ENCODE measurements at places on chromosomes 3 and 15. TPM values are rescaled to one million over a fixed set of nuclear protein-coding genes. Genes with fewer than 3 reads are reported as not detected.
A peak's percentile ranks its signal among the peaks of the same experiment; 100 is the strongest.

Gene CKMT1A
- not detected for total RNA-seq

GRCh38 chr15:92667970-92668485 is 12.5 kb upstream of the FAM174B start:
- DNase-seq = no peak

Gene CAMK2N2
- 1.6 TPM for total RNA-seq

Gene OIP5
- 38.0 TPM for total RNA-seq

DNA sequence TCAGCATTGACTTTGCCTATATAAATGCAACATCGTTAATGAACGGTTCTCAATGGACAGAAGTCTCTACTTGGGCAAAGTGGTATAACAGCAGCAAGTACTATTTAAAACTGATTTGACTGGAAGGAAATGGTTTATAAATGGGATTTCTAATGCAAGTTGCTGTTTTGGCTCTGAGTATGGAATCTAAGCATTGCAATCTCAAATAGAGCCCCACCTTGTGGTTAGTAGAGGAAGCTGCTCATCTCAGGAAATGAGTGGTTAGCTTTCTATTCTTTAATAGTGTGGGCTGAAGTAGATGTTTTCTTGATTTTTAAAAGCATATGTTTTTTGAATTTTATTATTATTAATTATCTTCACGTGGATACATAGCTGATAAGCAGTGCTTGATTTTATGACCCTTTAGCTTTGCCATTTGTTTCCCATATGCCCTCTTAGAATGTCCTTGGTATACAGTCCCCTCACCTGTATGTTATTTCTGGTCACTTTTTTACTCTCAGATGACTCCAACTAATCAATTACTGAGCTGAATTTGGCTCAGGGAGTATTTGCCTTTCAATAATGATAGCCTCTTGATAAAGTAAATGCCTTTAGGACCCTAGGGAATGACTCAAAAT is 67.1 kb downstream of the OXSM start:
- DNase-seq = peak; percentile 37

Gene ZBED2
- not detected for total RNA-seq

GRCh38 chr3:59660376-59660775 is 610.6 kb upstream of the CFAP20DC start:
- DNase-seq = no peak

GRCh38 chr3:182971637-182972036 is 8.7 kb downstream of the DCUN1D1 start:
- DNase-seq = no peak

GRCh38 chr3:197746801-197747237 is 2.9 kb upstream of the FYTTD1 start:
- no peak for DNase-seq

GRCh38 chr15:33200903-33201302 is 6.4 kb upstream of the FMN1 start:
- no peak for DNase-seq

- no peak for DNase-seq
These were observed at the start of gene MUC4 for GRCh38 chr3:195811756-195812155. Gene MUC4, minus strand, starts transcription at chr3:195811929. Its CDS starts 112 bp downstream, at chr3:195811817.

- no peak for DNase-seq
These were observed 91.1 kb upstream of the TNIK start for GRCh38 chr3:171551296-171551695.

Gene GRIP2
- 0.10 TPM for total RNA-seq

DNA sequence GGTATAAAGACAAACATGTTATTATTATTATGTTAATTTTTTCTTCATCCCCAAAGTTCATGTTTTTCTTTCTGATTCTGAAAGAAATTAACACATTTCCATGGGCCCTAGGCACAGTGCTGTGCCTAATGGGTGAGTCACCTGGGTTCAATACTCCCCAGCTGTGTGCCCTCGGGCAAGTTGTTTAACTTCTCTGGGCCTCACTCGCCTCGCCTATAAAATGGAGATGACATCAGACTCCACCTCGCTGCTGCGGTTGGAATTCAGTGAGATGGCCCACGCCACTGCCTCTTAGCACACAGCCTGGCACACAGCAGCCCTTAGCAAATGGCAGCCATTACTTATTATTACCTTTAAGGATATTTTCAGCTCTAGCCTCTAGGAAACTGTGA is 22.6 kb downstream of the DNASE1L3 start:
- no peak for DNase-seq

DNA sequence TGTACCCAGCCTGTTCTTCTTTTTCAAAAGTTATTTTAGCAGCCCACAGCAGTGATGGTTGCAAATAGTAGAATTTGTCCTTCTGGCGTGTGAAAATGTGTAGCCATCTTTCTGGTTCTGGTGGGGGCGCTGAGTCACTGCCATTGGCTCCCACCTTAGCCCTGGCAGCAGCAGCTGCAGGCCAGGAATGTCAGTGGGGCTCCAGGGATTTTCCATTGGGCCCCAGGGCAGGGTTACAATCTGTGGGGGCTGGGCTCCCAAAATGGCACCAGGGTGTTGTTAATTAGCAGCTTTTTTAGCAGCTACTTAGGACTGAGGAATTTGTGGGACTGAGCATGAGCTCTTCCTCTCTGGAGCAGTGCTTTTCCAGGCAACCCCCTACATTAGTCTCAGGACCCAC is 38.9 kb downstream of the TOPAZ1 start:
- no peak for DNase-seq

DNA sequence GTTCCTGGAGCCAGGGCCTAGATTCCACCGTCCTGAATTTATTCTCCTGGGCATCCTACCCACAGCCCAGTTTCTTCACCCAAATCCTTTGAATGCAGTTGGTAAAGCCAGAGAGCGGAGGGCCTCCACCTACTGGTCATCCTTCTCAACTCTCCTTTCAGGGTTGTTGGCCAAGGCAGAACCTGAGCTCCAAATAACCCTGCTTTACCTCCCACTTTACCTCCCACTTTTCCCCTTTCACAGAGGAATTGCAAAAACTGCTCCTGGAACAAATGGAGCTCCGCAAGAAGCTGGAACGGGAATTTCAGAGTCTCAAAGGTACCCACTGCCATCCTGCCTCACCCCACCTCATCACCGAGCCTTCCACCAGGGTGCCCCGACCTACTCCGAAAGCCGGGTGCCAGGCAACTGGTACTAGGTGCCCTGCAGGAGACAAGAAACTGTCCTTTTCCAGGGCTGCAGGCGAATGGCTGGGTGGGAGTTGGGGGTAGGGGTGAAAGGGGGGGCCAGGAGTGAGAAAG is 6.8 kb downstream of the SKOR1 start:
- peak; percentile 44 for DNase-seq

- peak; percentile 67 for DNase-seq
These were observed 84.3 kb downstream of the MB21D2 start for GRCh38 chr3:192833177-192833890.

Gene NCEH1
- total RNA-seq = 23.8 TPM

Data from A172 (cell line).